ENCODE measurements at places on chromosomes 7 and 10.

GRCh38 chr10:131453721-131454634 is 142.5 kb upstream of the TCERG1L start:
- DNase-seq: peak; percentile 41

- DNase-seq: no peak
Measured at GRCh38 chr7:138429577-138430250, 30.3 kb upstream of the TRIM24 start.

- no peak for DNase-seq
Measured at GRCh38 chr10:23096802-23097549, 1.6 kb downstream of the MSRB2 start.

DNA sequence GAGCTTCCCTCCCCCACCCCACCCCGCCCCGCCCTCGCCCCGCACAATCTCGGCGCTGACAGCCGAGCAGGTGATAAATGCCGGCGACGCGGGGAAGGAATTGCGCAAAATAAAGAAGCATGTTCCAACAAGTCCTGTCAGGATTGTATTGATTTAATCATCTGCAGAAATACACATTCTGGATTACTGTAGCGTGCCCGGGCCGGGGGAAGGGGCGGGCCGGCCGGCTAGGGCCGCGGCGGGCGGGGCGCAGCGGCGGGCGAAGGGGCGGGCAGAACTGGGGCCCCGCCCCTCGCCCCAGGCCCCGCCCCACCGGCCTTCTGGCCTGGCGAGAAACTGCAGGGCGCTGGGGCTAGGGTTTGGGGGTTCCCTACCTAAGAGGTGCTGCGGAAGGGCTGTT is 88.9 kb upstream of the PAX2 start:
- DNase-seq: no peak

GRCh38 chr10:112308125-112308502 is 24.9 kb downstream of the TECTB start:
- no peak for DNase-seq

GRCh38 chr10:90174531-90174930 is 473.1 kb downstream of the KIF20B start:
- DNase-seq: no peak

DNA sequence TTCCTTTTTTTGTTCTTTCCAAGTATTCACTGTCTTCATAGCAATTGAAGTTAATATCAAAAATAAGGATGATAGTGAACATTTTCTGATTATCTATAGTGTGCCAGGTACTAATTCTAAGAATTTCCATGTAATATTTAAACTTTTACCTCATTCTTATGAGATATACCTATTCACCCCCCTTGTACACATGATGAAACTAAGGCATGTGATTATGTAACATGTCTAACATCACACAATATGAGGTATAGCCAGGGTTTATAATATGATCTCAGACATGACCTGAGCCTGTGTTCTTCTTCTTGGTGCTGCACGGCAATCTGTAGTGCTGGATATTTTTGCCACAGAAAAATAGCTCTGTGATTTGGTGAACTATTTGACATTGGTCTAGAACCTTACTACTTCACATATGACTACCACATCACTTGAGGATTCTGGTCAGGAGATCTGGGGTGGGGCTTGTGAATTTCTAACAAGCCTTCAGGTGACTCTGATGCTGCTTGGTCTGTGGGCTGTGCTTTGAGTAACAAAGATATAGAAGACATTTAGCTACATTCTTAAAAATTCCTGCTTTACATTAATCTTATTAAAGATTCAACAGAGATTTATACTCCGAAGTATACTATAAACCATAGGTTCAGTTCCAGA is 79.1 kb downstream of the TRIM24 start:
- DNase-seq: no peak

- DNase-seq: peak; percentile 14
Measured at GRCh38 chr10:101895781-101896180, 52.2 kb upstream of the KCNIP2 start.

DNA sequence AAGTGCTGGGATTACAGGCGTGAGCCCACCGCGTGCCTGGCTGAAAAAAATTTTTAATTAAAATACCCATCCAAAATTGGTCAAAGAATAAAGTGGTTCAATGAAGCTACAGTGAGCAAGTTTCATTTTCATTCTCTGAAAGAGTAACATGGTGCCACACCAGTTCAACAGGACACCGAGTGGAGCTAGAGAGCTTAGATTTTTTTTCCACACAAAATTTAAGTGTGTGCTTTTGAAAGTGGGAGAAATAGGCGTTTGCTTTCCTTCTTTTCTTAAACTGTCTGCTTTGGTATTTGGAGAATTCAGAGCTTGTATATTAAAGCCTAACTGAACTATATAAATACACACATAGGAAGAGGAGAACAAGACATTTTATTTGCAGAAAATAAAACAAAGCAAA is 43.4 kb downstream of the BPGM start:
- no peak for DNase-seq

DNA sequence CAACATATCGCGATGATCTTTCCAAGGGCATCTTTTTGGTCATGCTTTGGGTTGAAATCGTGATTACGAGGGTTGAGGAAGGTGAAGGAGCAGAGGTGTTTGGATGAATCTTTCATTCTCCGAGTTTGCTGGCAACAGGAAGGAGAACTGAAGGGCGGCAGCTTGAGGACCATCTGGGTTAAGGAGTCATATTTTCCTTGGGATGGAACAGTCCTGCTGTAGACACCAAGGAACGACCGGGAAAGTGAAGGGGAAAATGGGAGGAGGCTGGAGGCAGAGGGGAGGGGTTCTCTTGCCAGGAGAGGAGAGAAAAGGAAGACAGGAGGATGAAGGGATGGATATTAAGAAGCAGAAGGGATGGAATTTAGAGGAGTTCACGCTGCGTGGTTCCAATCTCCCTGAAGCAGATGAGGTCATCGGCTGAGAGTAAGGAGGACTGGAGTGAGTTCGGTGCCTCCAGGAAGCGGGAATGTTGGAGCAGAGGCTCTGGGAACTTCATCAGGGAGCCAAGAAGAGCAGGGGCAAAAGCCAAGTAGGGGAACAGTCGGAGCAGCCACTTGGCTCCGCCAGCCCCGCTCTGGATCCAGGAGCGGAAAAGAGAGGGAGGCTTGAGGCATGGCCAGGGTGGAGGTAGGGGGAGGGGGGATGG is 116.6 kb upstream of the GALNT17 start:
- DNase-seq: no peak

- peak; percentile 41 for DNase-seq
Measured at GRCh38 chr10:110355922-110356627, 51.4 kb upstream of the SMNDC1 start.

DNA sequence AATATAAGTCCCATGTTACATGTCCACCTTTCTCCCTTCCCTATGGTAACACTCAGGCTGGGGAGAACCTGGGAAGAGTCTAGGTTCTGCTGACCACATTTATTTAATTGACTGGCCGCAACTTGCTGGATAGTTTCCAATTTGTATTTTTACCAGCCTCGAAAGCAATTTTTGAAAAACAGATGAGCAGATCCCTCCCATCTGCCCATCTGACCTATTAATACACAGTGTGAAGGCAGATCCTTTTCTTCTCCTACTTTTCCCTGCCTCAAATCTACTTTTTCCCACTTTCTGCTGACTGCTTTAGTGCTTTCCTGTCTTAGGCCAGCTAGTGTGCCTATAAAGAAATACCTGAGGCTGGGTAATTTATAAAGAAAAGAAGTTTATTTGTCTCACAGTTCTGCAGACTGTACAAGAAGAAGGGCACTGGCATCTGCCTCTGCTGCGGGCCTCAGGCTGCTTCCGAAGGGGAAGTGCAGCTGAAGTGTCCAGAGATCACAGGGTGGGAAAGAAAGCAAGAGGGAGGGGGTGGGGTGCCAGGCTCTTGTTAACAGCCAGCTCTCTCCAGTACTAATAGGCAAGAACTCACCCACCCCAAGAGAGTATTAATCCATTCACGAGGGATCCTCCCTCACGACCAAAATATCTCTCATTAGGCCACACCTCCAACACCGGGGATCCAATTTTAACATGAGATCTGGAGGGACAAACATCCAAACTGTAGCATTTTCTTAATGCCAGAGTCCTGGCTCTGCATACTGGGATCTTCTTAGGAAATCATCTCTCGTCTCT is 336.0 kb upstream of the IGFBP3 start:
- DNase-seq: no peak

- no peak for DNase-seq
Measured at GRCh38 chr7:26556061-26556881, 264.6 kb downstream of the SNX10 start.

DNA sequence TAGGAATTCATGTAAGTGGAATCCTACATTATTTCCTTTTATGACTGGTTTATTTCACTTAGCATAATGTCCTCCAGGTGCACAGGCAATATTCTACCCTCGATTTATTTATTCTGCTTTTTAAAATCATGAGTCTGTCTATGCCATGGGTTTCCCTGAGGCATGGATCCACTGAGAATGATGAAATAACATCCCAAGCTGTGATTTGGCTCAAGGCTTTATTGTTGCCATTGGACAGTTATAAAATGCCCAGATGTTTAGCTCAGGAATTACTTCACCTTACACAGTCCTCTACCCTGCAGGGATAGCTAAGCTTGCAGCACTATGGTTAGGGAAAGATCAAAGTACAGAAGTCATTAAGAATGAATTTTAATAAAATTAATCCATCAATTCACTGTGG is 219.5 kb downstream of the FRMD4A start:
- no peak for DNase-seq

DNA sequence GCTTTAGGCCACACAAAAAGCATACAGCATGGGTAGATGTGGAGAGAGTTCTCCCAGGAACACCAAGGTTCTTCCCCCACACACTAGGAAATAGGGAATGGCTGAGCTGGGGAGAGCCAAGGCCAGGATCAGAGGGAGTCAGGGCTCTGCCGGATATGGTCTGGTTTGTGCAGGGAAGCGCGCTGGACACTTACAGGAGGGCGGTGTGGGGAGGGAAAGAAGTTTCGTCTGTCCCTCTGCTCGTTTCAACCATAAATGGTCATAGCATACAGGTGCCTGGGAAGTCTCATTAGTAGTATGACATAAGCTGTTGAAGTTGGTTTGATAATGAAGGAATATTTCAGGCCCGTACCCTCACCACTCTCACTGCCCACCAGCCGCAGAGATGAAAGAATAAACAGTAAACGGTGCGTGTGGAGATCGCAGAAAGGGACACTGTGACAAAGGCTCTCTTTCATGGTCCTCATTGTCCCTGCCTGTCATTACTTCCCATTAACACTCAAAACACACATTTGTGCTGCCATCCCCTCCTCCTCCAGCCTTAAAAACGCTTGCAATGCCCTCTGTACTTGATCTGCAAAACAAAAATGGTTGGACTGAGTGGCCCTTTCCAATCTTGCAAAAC is 207.2 kb downstream of the CELF2 start:
- no peak for DNase-seq

GRCh38 chr7:81140252-81140651 is 221.4 kb upstream of the SEMA3C start:
- DNase-seq: no peak

DNA sequence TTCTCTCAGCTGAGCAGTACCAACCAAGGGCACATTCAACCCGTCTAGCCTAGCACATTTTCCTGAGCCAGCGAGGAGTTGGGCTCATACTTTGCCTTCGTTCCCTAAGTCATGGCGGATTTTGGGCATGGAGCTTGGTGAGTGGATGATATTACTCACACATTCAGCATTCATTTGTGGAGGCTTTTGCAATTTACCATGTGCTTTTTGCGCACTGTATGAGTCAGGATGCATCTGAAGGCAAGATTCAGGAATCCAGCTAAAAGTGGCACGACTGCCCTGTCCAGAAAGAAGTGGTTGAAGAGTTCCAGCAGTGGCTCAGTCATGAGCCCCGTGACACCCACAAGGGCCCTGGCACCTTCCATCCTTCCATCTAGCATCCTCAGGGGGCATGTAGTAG is 24.2 kb upstream of the MGMT start:
- DNase-seq: no peak

DNA sequence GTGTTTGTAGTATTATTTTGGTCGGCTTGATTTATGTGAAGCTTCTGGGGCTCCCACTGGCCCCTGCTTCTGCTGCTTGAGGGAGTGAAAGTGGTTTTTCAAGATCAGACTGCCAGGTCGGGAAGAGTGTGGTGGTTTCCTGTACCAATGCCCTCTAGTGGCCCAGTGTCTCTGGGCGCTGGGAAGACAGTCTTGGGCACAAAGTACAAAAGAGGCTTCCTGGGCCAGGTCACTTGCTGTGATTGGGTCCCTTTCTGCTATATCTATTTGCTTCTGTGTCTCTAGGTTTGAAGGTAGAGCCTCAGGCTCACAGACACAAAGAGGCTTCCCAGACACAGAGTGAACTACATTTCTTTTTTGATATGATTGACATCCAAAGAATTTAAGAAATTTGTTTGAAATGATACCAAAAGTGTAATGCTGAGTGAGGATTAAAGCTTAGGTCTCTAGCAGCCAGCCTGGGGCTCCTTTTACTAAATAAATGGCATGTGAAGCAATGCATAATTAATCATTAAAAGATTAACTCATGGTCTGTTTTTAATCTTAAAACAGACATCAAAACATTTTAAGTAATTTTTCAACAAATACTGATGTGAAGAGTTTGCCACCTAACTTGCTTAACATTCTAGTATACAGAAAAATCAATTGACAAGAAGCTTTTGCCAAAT is 36.3 kb downstream of the ABCB1 start:
- peak; percentile 13 for DNase-seq

DNA sequence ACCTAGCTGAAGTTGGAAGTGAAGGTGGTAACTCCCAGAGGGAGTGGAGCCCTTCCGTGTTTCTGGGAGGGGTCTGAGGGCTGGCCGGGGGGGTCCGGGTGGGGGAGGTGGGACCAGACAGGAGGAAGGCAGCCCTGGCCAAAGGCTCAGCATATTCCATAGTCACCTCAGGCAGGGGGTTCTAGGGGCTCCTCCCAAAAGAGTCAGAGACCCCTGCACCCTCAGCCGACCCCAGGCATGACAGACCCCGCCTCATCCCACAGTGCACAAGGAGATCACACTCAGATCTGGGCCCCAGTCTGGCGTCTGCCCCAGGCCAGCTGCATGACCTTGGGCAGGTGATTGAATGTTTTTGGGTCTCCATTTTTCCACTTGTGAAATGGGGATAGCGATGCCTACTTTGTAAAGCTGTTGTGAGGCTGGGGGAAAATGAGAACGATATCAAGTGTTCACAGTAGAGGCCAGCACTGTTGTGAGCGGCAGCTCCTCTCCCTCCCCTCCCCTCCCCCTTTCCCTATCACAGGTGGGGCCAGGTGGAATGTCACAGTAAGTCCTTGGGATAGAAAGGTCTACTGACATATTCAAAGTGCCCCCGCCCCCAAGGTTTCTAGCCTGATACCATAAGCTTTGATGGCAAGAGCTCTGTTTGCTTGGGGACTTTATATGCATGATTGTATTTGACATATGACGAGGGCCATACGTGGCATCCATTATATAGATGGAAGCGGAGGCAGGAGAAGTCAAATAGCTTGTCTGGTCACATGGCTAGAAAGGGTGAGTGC is 33.3 kb downstream of the DNAJB12 start:
- DNase-seq: no peak

- DNase-seq: no peak
Measured at GRCh38 chr7:33192695-33193291, 63.4 kb downstream of the BBS9 start.

GRCh38 chr10:71331736-71332135 is 12.7 kb downstream of the SLC29A3 start:
- no peak for DNase-seq

DNA sequence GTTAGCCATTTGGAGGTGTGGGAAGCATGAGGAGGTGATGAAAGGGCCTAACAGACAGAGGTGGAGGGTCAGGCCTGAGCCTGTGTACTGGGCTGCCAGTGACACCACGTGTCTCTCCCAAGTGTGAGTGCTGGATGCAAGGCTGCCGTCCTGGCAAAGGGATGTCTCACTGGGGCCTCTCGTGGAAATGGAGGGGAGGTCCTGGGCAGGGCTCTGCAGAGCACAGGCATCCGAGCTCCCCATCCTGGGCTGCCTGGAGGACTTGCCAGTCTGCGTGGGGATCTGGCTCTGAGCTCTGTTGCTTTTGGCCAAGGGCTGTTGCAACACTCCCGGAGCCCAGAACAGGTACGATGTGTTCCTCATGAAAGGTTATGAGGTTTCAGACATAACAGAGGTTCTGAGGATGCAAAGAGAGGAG is 77.3 kb downstream of the GRK5 start:
- DNase-seq: no peak

Measured in CD4-positive, alpha-beta T cell treated with Interleukin-2 at 100 ng/mL for 4 hours (primary cell).